Keratinocyte (primary cell): ENCODE measurements at places on chromosomes 3 and 15.

- no peak for DNase-seq
Measured at GRCh38 chr3:154486949-154487348, 57.0 kb upstream of the GPR149 start.

DNA sequence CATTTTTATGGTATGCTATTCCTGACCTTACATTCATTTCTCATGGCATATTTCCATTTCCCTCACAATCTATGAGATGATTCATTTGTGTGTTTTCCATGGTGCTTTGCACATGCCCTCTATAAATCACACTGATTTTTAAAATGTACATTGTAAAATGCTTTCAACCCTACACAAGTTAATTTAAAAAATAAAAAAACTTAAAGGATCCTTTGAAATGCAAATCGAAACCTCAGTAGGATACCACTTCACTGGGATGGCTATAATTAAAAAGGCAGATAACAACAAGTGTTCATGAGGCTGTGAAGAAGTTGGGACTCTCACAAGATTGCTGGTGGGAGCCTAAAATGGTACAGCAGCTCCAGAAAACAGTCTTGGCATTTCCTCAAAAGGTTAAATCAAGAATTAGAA lies 83.5 kb downstream of the FMN1 start:
- DNase-seq = no peak

GRCh38 chr3:15982667-15983196 lies 185.0 kb upstream of the ANKRD28 start:
- peak; percentile 94 for DNase-seq

GRCh38 chr3:128623762-128624176 lies 26.8 kb downstream of the RPN1 start:
- no peak for DNase-seq

DNA sequence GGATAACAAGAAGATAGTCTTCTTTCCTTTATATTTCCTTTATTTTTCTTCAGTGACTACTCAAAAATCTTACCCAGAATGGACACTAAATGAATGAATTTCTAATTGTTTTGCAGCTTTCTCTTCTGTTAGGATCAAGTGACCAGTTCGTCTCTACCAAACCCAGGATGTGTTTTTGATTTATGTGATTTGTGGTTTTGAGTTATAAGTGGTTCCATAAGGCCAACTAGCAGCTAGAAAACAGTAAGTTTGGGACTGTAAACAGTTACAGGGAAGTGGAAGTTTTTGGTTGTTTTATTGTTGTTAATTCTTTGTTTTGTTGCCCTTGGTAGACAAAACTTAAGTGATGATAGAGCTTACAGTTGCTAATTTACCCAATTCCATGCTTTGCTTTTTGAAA lies 456.5 kb downstream of the IL5RA start:
- DNase-seq = no peak

DNA sequence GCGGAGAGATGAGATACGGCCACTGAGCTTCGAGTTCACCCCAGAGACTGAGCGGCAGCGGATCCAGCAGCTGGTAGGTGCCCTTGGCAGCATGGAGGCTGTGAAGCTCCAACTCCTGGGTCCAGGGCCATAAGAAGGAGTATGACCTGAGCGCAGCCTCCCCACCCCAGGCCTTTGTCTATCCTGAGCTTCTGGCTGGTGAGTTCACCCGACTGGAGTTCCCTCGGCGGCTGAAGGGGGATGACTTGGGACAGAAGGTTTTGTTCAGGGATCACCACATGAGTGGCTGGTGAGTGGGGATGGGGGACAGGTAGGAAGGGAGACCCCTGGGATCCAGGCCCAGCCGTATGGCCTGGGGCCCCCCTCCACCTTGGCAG lies 2.6 kb downstream of the PPM1M start:
- no peak for DNase-seq

GRCh38 chr3:158700559-158700958 lies 28.1 kb upstream of the LXN start:
- DNase-seq = no peak

- no peak for DNase-seq
Measured at GRCh38 chr3:12839156-12839946, 2.0 kb downstream of the RPL32 start.

DNA sequence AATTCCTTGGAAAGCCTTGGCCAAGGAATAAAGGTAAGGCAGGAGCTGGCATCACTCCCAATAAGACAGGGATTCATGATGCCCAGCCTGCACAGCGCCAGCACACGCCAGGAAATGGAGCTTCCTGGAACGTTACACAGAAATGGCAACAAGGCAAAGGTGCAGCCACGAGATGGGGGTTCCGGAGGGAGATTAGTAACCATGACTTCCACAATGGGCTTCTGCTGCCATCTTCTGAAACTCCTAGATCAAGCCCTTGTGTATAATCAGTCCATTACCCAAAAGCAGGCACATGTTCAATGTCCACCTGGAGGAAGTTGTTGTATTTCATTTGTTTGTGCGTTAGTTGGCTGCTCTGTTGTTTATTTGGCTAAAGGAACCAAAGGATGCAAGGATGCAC lies 131.2 kb upstream of the TRIM42 start:
- DNase-seq = no peak

- DNase-seq = no peak
Measured at GRCh38 chr3:46971742-46972141, 4.8 kb downstream of the CCDC12 start.

DNA sequence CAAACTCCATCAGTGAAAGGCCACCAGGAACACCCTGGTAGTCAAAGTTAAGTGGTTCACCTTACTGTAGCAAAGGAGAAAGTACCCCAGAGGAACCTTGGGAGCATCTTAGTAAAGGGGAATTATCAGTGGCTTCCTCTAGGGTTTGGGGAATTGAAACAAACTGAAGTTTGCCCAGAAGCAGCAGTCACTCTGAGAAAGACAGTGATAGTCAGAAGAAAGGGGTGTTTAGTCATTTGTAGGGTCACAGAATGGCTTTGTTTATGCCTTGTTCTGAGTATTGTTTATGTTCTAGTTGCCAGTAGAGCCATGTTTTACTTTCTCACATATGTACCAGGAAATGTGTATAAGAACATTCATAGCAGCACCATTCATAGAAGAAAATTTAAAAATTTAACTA lies 93.8 kb downstream of the FHIT start:
- DNase-seq = no peak

DNA sequence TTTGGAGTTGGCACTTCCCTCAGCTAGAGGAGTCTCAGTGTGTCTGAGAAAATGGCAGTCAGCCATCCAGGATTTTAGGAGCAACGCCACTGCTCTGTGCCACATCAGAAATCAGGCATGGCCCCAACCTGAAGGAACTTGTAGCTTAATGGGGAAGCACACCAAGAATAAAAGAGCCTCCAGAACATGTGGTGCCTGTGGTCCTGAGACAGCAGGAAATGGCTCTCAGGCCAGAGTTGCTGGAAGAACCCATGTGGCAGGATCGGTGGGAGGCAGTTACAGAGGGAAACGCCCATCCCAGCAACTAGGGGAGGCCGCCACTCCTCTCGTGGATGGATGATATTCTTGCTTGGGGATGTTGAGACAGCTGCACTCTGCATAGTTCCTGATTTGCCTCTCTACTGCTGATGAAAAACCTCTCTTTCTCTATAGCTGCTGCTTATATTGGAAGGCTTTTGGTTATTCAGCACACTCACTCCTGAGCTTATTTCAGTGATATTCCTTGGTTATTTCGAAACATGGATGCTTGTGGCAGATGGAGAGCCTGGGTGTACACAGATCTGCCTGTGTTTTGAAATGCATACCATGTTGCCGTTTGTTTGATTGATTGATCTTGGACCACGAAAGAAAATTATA lies 52.4 kb downstream of the KLHL25 start:
- no peak for DNase-seq

- no peak for DNase-seq
Measured at GRCh38 chr3:14318646-14319045, 83.8 kb upstream of the SLC6A6 start.

GRCh38 chr3:176953106-176954060 lies 243.9 kb downstream of the TBL1XR1 start:
- no peak for DNase-seq

DNA sequence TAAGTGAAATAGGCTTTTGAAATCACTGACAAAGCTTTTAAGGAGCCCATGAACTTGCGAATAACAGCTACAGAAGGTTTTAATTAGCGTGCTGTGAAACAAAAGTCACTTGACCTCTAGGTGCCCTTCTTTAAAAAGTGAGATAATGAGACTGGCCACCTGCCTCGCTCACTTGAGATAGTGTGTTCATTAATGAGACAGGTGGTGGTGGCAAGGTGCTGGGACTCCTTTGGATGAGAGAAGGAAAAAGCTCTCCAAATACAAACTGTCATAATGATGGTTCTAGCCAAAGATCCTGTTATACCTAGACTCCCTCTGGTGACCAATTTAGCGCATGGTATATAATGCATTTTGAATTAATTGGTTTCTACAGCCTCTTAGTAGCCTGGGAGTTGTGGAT lies 22.7 kb upstream of the IREB2 start:
- DNase-seq = no peak

DNA sequence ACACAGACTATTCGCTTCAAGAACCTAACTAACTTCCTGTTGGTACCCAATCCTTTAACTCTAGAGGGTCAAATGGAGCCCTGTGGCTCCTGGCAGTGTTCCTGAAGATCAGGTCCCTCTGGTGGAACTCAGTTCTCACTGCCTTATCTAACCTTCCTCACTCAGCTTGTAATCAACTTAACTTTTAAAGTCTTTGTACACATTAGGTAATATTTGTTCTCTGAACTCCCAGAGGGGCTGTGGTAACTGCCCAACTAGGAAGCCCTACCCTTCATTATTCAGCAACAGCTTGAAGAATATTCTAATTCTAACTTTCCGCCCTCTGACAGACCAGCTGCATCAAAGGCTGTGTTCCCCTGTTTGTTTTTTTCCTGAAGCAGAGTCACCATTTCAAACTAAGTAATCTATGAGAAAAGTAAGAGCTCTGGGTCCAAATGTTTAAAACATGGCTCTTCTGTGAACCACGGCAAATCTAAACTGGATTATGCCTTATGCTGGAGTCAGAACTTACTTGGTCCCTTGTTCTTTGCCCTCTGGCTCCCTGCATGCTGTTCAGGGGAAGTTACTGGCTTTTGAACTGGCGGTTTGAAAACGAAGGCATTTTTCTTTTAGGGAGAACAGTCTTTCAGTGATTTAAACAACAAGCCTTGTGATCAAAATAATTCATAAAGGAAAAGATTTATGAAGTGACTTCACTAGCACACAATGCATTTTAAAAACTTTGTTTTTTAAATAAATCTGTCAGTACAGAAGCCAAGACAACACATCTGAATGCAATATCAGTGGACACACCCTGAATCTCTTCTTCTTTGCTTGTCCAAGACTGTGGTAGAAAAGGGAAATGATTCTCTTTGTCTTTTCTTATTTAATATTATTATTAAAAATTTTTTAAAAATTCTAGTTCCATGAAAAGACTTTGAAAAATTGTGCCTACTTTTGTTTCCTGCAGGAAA lies 365.6 kb downstream of the TIGIT start:
- DNase-seq = no peak

DNA sequence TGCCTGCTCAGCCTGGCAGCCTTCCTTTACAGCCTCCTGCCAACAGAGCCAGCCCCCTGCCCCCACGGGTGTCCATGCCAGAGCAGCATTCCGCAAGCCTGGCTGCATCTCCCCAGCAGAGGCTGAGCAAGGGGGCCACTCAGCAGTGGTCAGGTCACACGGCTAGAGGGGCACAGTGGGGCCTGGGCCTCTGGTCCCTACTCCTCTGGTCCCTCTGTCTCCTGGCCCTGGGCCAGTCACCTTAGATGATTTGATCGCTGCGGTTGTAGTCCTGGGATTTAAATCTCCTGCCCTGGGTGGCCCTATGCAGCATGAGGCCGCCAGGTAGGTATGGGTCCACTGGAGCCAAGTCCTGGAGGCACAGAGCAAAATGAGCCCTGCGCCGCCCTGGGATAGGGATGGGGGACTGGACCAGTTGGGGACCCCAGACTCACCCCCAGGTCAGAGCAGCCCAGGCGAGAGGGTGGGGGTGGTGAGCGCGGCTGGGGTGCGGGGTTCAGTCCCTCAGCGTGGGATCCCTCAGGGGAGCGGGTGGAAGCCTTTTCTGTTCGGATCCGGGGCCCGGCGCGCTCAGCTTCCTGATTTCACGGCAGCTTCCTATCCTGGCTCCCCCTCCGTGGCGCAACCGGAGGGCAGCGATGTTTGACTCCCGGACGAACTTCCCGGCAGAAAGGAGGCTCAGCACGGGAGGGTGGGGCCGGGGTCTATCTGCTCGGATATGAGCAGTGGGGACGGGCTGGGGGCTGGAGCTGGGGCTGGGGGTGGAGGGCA lies at the start of gene ZBTB47:
TSS of gene ZBTB47 (plus strand) at position 138 of the 771 bp plus-strand sequence. CDS start 4,659 bp downstream, outside the sequence.
- DNase-seq = no peak

- DNase-seq = no peak
Measured at GRCh38 chr3:98521897-98522543, 682 bp downstream of the CLDND1 start.

DNA sequence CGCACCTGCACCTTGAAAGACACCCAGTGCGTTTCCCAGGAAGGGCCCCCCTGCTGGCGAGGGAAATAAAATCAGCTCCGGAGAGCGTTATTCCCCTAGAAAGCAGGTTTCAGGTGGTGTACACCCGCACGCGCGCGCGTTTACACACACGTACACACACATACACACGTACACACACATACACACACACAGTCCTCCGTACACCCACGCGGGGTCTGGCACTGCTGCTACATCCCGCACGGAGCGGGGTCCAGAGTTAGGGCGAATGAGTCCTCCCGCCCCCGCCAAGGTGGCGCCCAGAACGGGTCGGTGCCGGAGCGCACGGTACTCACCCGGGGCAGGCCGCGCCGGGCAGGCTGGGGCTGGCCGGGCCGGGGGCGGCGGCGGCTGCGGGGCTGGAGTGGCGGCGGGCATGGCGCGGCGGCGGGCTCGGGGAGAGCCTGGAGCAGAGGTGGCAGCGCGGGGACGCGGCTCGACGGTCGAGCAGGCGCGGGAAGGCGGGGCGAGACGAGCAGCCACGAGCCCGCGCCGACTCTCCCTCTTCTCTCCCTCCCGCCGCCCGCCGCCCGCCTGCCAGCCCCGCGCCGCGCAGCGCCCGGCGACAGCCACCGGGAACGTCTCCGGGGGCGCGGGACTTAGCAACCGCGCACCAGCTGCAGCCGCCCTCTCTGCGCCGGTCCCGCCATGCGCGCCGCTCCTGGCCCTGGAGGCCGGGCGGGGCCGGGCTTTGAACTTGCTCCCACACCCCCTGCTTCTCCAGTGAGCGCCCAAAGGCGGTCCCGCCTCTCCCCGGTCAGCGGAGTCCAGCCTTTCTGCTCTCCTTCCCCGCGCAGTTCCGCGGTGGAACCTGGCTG lies at the start of gene DCLK3:
TSS of gene DCLK3 (minus strand) at position 704 of the 854 bp plus-strand sequence. CDS start at position 414, 290 bp downstream.
- no peak for DNase-seq

DNA sequence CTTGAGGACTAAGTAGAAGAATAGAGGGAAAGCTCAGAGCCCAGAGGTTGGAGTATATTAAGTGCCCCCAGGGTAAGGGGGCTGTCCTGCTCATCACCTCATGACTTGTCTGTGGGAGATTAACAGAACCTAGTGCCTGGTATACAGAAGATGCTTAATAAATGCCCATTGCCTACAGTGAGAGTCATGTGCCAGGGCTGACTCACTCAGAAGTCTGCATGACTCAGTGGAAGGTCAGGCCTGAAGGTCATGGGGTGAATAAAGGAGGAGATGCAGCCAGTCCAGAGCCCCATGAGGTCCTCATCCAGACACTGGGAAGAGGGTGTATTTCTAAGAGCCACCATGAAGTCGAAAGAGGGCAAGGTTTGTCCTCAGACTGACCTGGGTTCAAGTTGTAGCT lies 62.5 kb upstream of the TLE3 start:
- DNase-seq = no peak
